Right lobe of liver (tissue), 6 donors: ENCODE measurements at places on chromosomes 6 and 20. TPM values are rescaled to one million over a fixed set of nuclear protein-coding genes. Genes with fewer than 3 reads are reported as not detected.
A peak's percentile ranks its signal among the peaks of the same experiment; 100 is the strongest.

- no peak for DNase-seq
Observed at GRCh38 chr6:2581011-2581410, 169.7 kb downstream of the MYLK4 start.

The NHSL1 gene
- total RNA-seq, result 54.2 TPM

GRCh38 chr6:100818066-100818465, 63.1 kb downstream of the ASCC3 start:
- DNase-seq, result no peak

GRCh38 chr6:130993292-130993765, 69.7 kb downstream of the EPB41L2 start:
- no peak for DNase-seq

The OR2H2 gene
- not detected for total RNA-seq

The NKAIN4 gene
- not detected for total RNA-seq

DNA sequence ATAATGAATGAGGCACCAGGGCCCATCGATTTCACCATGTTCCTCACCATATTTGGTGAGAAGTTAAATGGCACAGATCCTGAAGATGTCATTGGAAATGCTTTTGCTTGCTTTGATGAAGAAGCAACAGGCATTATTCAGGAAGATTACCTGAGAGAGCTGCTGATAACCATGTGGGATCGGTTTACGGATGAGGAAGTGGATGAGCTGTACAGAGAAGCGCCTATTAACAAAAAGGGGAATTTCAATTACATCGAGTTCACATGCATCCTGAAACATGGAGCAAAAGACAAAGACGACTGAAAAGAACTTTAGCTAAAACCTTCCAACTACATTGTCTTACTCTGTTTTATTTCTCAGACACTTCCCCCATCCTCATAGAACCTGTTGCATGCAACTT, 21.6 kb upstream of the ZBTB22 start:
- DNase-seq, result no peak

GRCh38 chr20:38115205-38115604, 49.9 kb downstream of the TGM2 start:
- no peak for DNase-seq

DNA sequence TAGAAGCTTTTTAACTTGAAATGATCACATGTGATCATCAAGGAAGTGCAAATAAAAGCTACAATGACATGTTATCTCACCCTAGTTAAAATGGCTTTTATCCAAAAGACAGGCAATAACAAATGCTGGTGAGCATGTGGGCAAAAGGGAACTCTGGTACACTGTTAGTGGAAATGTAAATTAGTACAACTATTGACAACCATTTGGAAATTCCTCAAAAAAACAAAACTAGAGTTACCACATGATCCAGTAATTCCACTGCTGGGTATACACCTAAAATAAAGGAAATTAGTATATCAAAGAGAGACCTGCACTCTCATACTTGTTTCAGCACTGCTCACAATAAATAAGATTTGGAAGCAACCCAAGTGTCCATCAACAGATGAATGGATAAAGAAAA, 108.7 kb downstream of the HTR1B start:
- DNase-seq, result no peak

DNA sequence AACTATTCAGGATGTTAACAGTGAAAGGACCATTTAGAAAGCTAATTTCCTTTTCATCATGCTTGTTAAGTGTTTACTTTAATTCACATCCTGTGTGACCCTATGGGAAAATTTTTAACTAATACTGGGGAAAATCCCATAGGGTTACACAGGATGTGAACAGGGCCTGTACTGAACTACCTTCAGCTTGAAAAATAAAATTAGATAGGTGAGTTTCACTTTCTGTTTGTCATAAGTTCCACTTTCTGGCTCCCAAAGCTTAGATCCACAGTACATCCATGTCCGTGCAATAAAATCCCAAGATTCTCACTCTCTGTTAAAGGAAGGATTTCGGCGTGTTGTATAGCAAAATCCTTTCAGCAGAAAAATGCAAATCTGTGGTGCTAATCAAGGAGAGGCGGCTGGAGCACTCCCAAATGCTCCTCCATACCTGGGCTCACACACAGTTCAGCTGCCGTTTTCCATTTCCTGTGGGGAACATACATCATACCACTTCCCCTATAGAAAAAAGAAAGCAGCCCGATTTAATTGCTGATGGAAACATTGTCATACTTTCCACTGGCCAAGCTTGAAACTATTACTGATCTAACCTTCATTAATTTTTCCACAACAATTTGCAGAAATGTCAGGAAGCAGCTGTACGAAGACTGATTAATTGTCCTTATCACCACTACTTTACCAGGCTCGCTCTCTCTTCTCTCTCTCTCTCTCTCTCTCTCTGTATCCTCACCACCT, 125.2 kb downstream of the HIVEP2 start:
- DNase-seq, result peak; percentile 51

GRCh38 chr6:35181933-35182612, 31.7 kb upstream of the SCUBE3 start:
- DNase-seq, result no peak

- DNase-seq, result no peak
Observed at GRCh38 chr6:150539568-150539967, 60.1 kb upstream of the PLEKHG1 start.

The TFAP2D gene
- total RNA-seq, result not detected

The HLA-A gene
- 107 TPM for total RNA-seq

The SNPH gene
- total RNA-seq, result 0.12 TPM

DNA sequence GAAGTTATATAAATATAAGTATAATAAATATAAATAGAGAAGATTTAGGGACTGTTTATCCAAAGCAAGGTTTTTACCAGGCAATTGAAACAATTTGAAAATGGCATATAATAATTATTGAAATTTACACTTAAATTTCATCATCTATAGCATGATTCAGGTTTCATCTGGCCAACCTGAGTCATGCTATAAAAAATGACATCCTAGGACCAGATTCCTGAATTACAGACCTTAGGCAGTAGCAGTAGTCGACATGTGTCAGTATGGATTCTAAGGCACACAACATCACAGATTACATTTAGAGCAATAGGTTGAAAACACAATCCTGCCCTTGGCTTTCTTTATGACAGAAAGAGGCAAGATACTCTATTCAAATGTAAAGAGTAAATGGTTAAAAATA, 592.3 kb downstream of the PHF3 start:
- DNase-seq, result no peak

DNA sequence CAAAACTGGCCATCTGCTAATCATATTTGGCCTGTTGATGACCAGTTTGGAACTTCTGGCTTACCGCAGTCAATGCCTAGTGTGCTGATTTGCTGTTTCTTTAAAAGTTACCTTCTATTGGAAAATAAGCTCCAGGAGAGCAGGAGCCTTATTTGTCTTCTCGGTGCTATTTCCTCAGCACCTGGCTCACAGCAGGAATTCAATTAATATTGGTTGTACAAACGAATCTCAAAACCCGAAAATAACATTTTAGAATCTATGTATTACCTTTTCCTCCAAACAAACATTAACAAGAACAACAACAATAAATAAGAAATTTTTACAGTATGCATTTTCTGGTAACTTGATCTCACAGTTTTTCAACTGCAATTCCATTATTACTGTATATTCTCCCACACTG, 1080.7 kb upstream of the MAP3K7 start:
- no peak for DNase-seq

DNA sequence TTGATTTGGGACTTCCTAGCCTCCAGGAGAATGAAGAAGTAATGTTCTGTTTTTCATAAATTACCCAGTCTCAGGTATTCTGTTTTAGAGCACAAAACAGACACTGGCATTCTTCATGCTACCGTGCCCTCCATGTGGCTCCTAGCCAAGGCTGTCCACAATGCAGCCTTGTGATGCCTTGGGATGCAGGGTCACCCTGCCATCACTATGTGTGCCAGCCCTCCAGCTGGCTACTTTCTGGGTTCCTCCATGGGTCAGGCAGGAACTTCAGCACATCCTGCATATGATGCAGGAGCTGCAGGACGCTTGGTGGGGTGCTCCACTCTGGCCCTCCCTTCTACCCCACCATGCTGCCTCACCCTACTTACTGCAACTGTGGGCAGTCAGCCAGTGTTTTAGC, 38.0 kb upstream of the FAM50B start:
- no peak for DNase-seq

DNA sequence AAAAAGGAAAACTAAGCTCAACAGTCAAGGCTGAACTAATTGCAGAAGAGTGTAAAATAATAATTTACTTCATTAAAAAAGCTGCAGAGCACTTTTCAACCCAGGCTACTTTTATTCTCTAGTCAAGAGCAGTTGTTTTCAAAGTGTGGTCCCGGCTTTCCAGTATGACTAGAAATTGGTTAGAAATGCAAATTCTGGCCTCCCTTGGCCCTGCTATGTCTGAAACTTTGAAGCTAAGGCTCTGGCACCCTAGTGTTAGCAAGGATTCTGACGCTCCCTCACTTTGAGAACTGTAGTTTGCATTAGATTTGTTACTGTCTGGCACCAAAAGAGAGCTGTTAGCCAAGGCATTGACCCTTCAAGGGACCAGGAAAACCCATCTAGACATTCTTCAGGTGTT, 9.5 kb upstream of the NXT1 start:
- no peak for DNase-seq

The ARG1 gene
- 760 TPM for total RNA-seq

DNA sequence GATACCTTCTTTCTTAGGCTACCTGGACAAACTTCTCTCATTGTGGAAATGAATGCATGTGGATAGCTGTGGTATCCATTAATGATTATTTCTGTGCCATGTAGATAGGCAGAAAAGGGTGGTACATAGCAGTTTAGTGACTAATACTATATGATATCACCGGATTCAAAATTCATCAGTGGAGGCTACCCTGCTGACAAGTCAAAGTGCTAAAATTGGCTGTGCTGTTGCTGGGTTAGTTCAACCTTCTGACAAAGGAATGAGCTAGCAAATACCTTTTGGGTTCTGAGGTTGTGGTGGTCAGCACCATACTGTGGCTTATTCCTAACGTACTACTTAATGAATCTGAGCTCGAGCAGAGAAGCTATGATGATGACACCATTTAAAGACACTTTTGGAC, 109.1 kb downstream of the TFAP2B start:
- DNase-seq, result no peak

GRCh38 chr6:111278731-111279130, 191.4 kb downstream of the SLC16A10 start:
- DNase-seq, result peak; percentile 61

DNA sequence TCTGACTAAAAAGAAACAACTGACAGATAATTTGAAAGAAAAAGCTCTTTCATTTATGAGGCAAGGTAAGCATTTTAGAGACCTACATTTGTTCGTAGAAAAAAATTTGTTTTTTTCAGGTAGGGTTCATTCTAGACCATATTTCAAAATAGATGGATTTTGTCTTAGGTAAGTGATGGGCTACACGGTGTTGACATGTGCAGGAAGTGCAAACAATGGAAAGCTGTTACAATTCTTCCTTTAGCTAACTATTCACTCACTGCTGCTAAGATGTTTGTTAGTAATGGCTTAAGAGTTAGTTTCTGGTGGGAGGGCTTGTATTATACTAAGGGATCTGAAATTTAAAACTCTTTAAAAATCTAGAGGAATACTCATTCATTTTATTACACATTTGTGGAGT, 96.7 kb downstream of the CD109 start:
- no peak for DNase-seq

- no peak for DNase-seq
Observed at GRCh38 chr20:39879296-39879695, 809.7 kb downstream of the MAFB start.

The ZC3H12D gene
- 0.95 TPM for total RNA-seq

DNA sequence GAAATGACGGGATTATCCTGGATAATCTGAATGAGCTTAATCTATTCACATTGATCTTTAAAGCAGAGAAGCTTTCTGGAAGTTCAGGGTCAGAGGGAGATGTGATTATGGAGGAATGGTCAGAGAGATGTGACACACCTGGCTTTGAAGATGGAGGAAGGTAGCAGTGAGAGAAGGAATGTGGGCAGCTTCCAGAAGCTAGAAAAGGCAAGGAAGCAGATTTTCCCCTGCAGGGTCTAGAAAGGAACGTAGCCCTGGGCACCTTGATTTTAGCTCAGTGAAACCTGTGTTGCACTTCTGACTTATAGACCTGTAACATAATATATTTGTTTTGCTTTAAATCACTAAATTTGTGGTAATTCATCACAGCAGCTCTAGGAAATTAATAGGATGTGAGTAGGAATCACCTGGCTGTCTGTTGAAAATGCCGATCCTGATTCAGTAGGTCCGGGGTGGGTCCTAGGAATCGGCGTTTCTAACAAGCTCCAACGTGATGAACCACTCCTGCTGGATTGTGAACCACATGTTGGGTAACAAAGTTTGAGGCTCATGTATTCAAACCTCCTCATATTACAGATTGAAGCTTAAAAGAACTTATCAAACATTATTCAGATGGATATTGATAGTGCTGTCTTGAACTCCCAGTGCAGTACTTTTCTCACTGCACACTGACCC, 157.0 kb downstream of the GJA1 start:
- no peak for DNase-seq

The SRSF12 gene
- total RNA-seq, result 0.25 TPM

GRCh38 chr6:15017261-15017660, 228.6 kb upstream of the JARID2 start:
- DNase-seq, result no peak

The CBLN4 gene
- total RNA-seq, result not detected

DNA sequence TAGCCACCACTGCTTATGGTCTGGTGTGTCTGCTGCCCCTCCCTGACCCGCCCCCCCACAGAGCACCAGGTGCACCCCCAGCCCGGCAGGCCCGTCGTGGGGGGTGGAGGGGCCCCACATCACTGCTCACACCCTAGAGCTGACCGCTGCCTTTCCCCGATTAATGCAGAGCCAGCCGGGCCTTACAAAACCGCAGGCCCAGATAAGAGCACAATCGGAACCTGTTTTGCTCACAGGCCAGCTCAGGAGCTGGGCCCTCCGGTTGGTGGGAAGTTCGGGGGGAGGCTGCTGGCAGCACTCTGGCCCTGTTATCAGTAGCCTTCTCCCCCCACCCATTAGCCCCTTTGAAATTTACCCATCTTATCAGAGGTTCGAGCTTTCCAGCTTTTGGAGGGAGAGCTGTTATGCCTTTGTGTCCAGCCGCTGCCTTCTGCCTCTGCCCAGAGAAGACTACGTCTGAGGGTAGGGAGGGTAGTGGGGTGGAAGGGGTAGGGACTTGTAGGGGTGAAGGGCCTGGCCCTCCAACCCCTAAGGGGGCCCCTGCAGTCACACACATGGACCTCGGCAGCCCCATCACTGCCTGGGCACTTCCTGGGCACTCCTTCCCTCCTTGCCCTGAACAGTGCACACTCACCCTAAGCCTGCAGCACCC, 6.9 kb upstream of the SPDEF start:
- no peak for DNase-seq

GRCh38 chr20:60541991-60542390, 583.8 kb downstream of the CDH26 start:
- no peak for DNase-seq
